ENCODE measurements at places on chromosomes 3 and 15. TPM values are rescaled to one million over a fixed set of nuclear protein-coding genes. Genes with fewer than 3 reads are reported as not detected.
A peak's percentile ranks its signal among the peaks of the same experiment; 100 is the strongest.

DNA sequence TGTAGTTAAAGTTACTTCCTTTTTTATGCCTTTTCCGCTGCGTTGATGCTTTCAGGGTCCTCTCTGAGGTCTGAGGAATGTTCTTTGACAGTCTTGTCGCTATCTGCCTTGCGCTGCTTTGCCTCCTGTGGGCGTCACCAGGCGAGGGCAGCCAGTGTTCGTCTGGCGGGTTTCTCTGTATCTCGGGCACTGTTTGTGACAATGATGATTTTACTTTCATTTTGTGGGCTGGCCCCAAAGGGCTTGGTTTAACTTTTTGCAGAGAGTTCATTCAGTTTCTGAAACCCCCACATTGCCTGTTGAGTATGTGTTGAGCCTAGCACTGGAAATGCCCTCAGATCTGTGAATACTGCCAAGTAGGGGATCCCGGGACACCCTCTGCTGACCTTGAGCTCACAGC is 24.6 kb upstream of the SACM1L start:
- DNase-seq = no peak
- H3K36me3 ChIP-seq = peaks cover 14% of the 10 kb centered on the region
- H3K4me1 ChIP-seq = peaks cover 16% of the 10 kb centered on the region
- H3K27me3 ChIP-seq = no peaks in the 10 kb centered on the region
- H3K27ac ChIP-seq = no peak overlapping the region

DNA sequence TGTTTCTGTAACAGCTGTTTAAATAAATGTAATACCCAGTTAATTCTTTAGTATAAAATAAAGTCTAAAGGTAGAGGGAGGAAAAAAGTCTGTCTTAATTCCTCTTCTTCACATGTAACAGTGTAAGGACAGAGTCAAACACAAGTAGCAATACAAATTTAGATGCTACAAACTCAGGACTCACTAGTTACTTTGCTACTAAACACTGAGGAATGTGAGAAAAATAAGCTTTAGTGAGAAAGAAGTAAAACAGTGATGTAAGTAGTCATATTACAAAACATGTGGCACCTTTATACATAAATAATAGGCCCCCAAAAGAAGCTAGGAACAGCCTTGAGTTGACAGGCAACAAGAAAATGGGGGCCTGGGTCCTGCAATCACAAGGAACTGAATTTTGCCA is 113.0 kb downstream of the TBC1D5 start:
- no peak overlapping the region for H3K4me3 ChIP-seq
- no peak overlapping the region for H3K27ac ChIP-seq
- no peak for DNase-seq
- H3K27me3 ChIP-seq = no peaks in the 10 kb centered on the region
- H3K36me3 ChIP-seq = no peaks in the 10 kb centered on the region

GRCh38 chr3:24199300-24199699 is 254.2 kb downstream of the NR1D2 start:
- no peak for DNase-seq
- H3K27me3 ChIP-seq = peaks cover 30% of the 10 kb centered on the region
- H3K4me1 ChIP-seq = peaks cover 14% of the 10 kb centered on the region
- no peak overlapping the region for H3K27ac ChIP-seq

- no peak for DNase-seq
- peaks cover 4% of the 10 kb centered on the region for H3K27me3 ChIP-seq
- H3K36me3 ChIP-seq = no peaks in the 10 kb centered on the region
- no peak overlapping the region for H3K27ac ChIP-seq
- H3K4me1 ChIP-seq = peaks cover 2% of the 10 kb centered on the region
These were observed 29.8 kb downstream of the IL1RAP start for GRCh38 chr3:190543671-190544070.

DNA sequence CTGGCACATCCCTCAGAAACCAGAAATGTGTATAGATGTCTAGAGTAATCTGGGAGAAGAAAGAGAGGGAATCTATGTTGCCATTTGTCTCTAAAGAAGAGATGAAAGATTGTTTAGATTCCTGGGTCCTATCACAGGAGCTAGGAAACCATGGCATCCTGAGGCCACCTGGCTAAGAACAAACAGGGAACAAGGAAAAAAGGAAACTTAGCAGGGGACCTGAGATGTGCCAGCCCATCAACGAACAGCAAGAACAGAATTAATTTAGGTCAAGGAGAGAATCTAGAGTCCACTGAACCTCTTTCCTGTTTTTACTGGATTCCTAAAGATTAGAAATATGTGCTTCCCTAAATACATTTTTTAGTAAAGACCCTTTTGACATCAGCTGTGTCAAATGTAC is 30.3 kb downstream of the IP6K1 start:
- peaks cover 4% of the 10 kb centered on the region for H3K36me3 ChIP-seq
- H3K4me1 ChIP-seq = peaks cover 19% of the 10 kb centered on the region
- no peak for DNase-seq
- H3K27me3 ChIP-seq = no peaks in the 10 kb centered on the region

DNA sequence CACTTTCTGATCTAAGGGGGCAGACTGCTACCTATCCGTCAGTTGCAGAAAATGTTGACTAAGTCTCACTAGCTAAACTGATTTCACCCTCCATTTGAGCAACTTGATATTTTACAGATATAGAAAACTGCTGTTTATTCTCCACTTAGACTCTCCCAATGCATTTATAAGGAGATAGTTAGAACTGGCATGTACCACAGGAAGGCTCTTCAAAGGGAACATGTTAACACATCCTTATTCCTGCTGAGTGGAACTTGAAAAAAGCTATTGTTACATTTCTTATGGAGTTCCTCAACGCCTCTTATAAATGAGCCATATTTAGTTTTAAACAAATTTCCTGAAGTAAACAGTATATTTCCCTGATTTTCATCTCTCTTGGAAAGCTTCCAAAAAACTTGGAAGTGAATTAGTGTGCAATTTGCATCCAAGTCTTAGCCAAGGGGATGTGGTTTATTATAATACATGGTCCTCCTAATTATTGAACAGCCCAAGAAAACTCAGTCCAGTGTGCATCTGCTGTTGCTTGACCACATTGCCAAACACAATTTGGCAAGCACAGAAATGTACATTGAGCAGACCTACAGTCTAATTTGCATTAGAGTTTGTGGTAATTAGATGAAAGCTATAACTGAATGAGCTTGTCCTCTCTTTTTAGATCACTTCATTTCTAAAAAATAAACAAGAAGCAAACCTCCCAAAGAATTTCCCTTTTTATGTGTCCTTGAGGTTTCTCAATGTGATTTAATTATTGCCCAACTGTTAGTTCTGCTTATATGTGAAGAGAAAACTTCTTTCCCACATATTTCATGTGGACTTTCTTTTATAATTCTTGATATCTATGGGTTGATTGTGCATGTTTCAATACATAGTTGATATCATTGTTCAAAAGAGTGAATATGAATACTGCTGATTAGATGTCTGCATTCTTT is 72.6 kb upstream of the DPH6 start:
- H3K27ac ChIP-seq = no peak overlapping the region
- no peak for DNase-seq
- no peaks in the 10 kb centered on the region for H3K27me3 ChIP-seq
- no peak overlapping the region for H3K4me3 ChIP-seq

DNA sequence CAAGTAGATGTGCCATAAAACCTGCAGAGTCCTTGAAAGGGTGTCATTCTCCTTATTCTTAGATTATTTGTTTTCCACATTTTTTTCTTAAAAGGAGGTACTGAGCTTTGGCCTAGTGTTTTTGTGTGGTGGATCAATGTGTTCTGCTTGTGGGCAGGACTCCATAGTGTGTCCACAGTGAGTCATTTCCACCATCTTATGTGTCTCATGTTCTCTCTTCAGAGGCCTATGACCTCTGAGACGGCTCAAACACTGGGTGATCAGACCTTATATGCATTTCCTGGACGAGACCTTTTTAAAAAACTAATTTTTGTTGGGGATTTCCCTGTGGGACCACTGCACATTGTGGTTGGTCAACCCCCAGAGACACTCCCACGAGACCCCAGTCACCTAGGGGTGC is 93.4 kb downstream of the CHCHD4 start:
- H3K4me3 ChIP-seq = no peak overlapping the region
- no peaks in the 10 kb centered on the region for H3K4me1 ChIP-seq
- H3K36me3 ChIP-seq = no peaks in the 10 kb centered on the region
- peaks cover 18% of the 10 kb centered on the region for H3K27me3 ChIP-seq

DNA sequence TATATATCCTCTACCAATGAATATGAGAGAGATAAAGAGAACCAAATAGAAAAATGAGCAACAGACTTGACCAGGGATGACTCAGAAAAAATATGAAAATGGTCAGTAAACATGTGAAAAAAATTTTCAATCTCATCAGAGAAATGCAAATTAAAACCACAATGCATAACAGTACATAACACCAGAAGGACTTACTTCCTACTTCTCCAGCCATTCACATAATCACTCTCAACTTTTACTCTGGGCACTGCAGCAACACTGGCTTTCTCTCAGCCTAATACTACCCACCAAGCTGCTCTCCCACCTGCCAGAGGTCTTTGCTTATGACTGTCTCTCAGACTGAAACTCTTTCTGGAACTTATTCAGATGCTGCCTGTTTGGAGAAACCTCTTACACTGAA is 49.4 kb downstream of the DPH6 start:
- no peak overlapping the region for H3K27ac ChIP-seq
- no peaks in the 10 kb centered on the region for H3K36me3 ChIP-seq
- H3K4me1 ChIP-seq = no peaks in the 10 kb centered on the region
- no peak overlapping the region for H3K4me3 ChIP-seq

- peaks cover 20% of the 10 kb centered on the region for H3K36me3 ChIP-seq
- DNase-seq = no peak
- H3K4me1 ChIP-seq = no peaks in the 10 kb centered on the region
- peak overlapping the region; percentile 81 for H3K4me3 ChIP-seq
- no peaks in the 10 kb centered on the region for H3K27me3 ChIP-seq
These were observed 902 bp downstream of the TMEM44 start for GRCh38 chr3:194632226-194632808.

DNA sequence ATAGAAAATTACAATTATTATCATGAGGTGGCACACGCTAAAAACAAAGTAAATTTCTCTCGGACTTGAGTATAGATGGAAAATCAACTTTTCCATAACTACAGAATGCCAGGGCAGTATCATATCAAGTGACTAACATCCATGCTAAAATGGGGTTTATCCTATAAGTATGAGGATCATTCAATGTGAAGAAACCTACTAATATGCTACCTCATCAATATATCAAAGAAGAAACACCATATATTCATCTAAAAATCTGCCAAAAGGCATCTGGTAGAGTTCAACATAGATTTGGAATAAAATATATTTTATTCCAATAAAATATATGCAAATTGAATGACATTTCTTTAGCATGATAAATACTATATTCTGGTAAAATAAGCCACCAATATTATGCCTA is 894.4 kb downstream of the MCTP2 start:
- no peak overlapping the region for H3K4me3 ChIP-seq
- H3K27ac ChIP-seq = no peak overlapping the region
- no peaks in the 10 kb centered on the region for H3K27me3 ChIP-seq
- no peaks in the 10 kb centered on the region for H3K36me3 ChIP-seq
- DNase-seq = no peak
- peaks cover 25% of the 10 kb centered on the region for H3K4me1 ChIP-seq

DNA sequence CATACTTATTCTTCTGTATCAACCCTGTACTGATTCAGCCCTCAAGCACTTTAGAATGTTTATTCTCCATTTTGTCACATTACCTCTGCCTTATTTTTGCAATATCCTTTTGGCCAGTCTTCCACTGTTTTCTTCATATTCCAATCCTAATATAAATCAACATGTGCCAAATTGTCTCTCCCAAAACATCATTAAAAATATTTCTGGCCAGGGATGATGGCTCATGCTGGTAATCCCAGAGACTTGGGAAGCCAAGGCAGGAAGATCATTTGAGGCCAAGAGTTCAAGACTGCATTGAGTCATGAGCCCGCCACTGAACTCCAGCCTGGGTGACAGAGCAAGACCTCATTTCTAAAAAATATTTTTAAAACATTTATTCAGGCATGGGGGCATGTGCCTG is 641.4 kb upstream of the CBLB start:
- no peak for DNase-seq
- H3K36me3 ChIP-seq = peaks cover 3% of the 10 kb centered on the region
- no peaks in the 10 kb centered on the region for H3K27me3 ChIP-seq
- no peak overlapping the region for H3K4me3 ChIP-seq
- no peak overlapping the region for H3K27ac ChIP-seq
- peaks cover 4% of the 10 kb centered on the region for H3K4me1 ChIP-seq

The MCTP2 gene
- 13.3 TPM for total RNA-seq

The ARL14 gene
- not detected for total RNA-seq

The MASP1 gene
- 1.4 TPM for total RNA-seq

The LIPC gene
- not detected for total RNA-seq

The MOBP gene
- not detected for total RNA-seq

The LYZL4 gene
- total RNA-seq = not detected

The RBP2 gene
- not detected for total RNA-seq

The EAF2 gene
- total RNA-seq = 4.1 TPM
